ENCODE measurements at places on chromosomes 12 and 14. TPM values are rescaled to one million over a fixed set of nuclear protein-coding genes. Genes with fewer than 3 reads are reported as not detected.

LRRIQ1 gene
- total RNA-seq: 0.47 TPM

CPNE8 gene
- total RNA-seq: 16.4 TPM

PGF gene
- 92.6 TPM for total RNA-seq

TRIM9 gene
- total RNA-seq: not detected

GSG1 gene
- total RNA-seq: not detected

EML1 gene
- total RNA-seq: 37.9 TPM

SALL2 gene
- 0.20 TPM for total RNA-seq

All from mammary microvascular endothelial cell (primary cell).